DMS79 (cell line): ENCODE measurements at places on chromosomes 5 and 9.

- peak; percentile 42 for DNase-seq
Observed at GRCh38 chr9:13165956-13166355, 113.5 kb downstream of the MPDZ start.

DNA sequence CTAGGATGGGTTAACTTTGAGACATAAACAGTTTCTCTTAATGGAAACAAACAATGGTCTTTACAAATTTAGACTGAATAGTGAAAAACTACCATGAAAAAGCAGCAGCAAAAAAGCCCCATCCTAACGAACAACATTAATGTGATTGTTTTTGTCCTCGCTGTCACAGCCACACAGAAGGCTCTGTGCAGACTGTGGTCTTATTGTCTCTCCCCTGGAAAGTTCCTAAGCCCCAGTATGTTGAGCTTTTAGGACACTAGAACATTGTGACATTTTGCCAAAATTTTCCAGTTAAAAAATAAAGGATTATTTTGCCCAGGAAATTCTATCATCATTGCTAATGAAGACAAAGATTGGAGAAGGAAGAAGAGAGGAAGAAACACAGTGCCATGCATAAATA is 12.6 kb upstream of the SOWAHA start:
- DNase-seq = no peak

GRCh38 chr9:137406876-137407589 is 15.9 kb downstream of the EXD3 start:
- peak; percentile 34 for DNase-seq

DNA sequence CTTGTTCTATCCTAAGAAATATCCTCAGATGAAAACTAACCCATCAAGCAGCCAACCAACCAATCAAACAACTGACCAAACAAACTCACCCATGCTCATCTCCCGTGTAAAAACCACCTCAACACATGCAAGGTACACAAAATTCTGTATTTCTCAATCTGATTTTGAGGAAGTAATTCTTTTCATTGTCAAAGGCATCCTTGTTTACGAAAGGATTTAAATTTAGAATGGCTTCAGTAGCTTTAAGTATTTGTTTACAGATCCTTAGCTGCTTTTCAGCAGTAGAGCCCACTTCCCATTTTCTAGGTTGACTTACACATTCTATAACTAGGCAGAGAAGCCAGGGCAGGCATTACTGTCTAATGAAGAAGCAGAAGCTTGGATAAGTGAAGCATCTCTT is 78.6 kb downstream of the NTRK2 start:
- DNase-seq = no peak
